ENCODE measurements at places on chromosomes 16 and 17.

DNA sequence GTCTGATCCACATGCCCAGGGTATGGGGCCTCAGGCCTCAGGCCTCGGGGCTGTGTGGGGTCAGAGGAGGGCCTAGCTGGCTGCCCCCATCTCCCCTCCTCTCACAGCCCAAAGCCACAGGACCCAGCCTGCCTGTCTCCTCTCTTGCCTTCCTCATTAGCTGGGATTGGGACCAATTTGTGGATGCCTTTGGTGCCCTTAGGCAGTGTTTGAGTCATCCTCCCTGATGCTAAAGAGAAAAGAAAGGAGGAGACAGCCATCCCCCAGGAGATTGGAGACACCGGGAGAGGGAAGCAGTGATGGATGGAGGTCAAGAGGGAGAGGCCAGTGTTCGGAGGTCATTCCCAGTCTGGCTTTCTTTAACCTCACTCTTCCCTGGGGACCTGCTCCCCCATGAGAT is 23.3 kb upstream of the NOG start:
- DNase-seq = no peak

DNA sequence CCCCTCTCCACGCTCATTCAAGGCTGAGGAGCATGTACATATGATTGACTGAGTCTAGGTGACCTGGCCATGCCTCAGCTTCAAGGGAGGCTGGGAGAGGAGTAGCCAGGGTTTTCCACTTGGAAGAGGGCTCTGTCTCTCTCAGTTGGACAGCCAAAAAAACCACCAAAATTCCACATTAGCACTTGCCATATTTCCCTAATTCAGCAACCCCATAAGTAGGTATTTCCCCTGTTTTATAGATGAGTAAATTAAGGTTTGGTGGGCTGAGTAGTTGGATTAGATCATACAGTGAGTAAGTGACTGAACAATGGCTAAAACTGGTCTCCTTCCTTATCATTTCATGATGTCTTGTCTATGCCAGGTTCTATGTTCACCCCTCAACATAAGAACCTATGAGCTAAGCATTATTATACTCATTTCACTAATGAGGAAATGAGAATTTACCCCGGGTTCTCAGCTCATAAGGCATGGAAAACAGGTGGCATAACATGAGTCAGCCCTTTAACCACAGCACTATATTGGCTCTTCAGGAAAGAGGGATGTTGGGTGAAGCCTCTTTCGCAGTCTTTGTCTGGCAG is 68.0 kb upstream of the GAS7 start:
- DNase-seq = no peak

- no peak for DNase-seq
Observed at GRCh38 chr17:11991461-11991860, 5.8 kb downstream of the ZNF18 start.

DNA sequence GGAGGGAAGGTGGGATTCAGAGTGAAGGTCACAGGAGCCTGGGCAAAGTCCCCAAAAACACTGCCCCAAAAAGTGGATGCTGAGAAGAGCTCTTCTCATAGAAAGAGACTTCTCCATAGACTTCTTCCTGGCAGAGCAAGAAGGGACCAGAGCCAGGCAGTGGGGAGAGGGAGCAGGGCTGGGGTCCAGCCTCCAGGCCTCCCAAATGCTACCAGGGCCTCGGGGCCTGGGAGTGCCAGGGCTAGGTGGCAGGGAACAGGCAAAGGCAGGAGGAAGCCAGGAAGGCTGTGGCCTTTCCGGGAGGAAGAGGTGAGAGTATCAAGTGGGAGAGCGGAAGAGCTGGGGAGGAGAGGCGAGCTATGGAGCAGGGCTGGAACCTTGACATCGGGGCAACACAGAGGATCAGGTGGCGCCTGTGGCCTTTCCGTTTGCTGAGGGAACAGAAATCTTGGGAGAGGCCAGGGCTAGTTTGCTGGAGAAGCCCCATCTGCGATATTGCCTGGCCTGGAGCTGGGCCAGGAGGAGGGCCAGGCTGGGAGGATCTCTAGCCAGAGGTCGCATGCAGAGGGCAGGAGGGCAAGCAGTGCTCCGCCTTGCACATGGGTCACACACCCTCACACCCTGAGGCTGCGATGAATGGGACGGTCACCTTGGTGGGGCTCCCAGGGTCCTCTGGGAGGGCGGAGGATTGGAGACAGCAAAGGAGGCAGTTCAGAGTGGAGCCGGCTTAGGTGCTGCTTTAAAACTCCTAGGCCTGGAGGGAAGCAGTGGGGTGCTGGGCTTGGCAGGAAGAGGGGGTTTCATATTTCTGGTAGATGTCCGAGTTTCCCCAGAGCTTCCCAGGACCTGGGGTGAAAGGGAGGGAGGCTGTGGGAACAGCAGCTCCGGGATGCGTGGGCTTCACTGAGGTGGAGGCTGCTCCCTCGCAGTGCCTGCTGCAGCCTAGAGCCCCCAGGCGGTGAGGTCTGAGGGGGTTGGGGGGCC is 3.4 kb downstream of the SLC16A5 start:
- DNase-seq = no peak

DNA sequence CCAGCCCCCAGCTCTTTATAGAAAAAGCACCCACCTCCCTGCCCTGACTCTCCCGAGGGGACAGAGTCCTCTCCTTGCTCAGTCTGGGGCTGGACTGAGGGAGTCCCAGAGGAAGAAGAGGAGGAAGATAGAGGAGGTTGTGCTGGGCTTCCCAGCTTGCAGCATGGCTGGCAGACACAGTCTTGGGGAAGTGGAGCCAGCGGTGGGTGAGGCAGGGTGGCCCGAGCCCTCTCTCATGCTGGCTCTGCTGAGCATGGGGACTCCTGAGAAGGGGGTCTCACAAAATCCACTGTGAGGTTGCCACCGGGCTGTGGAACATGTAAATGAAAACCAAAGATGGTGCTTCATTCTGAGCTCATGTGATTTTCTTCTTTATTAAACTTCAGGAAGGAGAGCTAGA is 398.5 kb downstream of the SLC39A11 start:
- DNase-seq = no peak

GRCh38 chr17:16287563-16288027 is 65.7 kb downstream of the CENPV start:
- DNase-seq = no peak

DNA sequence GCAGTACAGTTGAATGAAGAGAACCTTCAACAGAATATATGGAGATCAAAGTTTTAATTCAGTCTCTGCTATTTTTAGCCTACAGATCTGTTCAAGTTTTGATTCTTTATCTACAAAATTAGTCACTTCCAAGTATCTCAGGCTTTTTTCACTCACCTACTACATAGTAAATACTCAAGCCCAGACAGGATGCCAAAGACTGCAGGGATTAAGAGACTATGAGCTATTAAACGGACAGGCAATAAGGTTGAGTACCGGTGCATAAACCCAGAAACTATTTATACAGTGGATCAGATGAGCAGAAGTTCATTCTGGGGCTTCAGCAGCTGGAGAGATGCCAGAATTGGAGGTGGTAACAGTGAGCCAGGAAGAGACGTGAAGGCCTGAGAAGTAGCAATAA is 18.7 kb upstream of the OR3A1 start:
- no peak for DNase-seq

DNA sequence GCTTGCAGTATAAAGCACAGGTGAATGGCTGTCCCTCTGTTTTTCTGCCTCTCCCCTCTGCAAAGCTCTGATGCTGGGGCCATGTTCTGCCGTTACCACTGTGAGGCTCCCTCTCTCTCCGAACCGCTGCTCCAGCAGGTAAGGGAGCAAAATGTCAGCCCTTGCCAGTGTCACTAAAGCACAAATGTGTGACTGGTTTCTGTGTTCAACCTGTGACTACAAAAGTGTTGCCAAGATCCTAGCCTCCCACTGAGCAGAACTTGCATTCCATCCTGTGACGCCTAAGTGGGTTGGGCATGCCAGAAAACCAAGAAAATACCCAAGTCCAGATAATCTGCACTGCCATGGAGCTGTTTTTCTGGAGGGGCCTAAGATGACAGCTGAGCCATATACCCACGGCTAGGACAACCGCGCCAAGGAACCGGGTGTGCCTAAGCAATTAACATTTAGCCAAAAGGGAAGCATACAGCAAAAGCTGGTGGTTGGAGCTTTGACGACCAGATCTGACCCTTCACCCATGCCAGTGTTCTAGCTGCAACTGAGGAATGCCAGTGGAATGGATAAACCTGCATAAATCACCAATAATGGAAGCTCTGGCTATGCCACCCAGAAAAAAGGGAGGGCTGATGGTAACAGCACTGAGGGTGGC is 35.0 kb downstream of the PSME3IP1 start:
- DNase-seq = no peak

DNA sequence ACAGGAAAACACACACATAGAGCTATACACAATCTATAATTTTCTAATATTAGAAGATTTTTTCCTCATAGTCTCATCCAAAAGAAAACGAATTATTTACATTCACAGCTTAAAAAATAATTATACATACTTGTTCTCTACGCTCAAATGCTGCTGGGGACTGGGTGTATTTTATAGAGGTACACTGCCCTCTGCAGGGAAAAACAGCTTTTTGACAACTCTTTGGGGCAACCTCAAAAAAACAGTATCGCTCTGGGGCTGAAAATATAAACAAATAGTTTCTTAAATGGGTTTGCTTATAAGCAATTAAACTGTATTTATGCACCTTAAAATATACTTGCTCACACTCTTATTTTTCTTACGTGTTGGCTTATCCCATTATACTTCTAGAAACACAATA is 261.8 kb upstream of the PSMD7 start:
- DNase-seq = no peak

DNA sequence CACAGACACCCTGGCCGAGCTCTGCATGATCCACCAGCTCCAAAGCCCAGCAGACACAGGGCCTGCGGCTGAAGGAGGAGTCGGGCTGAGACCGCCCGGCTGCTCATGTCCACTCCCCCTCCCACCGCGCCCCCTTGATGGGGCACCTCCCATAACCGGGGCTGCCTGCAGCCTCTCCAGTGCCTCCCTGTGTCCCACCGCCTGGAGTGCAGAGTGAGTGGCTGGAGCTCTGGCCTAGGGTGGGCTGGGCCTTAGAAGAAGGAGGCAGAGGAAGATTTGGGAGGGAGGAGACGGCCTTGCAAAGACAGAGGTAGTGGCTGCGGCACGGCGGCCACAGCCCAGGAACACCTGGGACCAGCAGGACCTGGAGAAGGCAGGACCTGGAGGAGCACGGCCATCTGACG is 4.0 kb downstream of the CBFA2T3 start:
- DNase-seq = no peak

DNA sequence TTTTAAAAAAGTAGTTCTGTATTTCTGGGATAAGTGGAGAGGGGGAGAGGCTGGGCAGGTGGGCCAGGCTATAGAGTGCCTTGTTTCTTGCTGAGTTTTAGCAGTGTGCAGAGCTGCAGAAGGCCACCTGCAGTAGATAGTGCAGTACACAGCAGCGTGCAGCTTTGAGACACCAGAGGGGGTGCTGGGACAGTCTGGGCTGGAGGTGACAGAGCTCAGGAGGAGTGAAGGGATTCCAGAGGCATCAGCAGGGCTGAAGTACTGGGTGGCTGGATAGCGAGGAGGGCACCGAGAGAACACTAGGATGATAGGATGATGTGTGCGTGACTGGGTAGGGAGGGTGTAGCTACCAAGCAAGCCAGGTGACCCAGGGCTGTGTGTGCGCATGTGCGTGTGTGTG is 26.6 kb downstream of the LCMT1 start:
- DNase-seq = no peak

GRCh38 chr17:40022497-40022896 is 7.3 kb downstream of the CSF3 start:
- no peak for DNase-seq

DNA sequence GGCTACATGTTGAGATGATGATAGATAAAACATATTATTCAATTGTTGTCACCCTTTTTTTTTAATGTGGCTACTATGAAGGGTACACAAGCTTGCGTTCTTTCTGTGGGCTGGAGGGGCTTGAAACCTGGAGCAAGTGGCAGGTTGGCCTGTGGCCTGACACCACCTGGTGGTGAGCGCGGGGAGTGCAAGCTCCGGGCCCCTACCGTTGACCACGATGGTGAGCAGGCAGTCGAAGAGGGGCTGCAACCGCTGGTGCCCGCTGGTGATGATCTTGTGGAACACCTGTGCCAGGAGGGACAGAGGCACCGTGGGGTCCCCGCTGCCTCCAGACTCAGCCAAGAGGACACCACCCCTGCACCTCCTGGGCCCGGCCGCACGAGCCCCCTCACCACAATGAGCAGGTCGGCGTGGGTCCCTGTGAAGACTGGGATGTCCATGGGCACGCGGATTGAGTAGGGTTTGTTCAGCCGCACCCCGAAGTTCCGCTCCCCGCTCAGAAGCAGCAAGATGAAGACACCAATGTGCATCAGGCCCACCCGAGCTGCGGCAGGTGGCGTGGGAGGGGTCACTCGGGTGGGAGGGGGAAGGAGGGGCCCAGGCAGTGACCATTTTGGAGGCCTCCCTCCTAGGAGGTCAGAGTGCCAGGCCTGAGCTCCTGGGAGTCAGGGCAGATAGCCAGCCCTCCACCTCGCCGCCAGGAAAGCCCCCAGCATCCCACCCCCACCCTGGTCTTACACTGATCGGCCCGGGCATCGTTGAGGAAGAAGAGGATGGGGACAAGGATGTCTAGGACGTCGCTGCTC is 14.4 kb downstream of the HID1 start:
- DNase-seq = peak; percentile 69

DNA sequence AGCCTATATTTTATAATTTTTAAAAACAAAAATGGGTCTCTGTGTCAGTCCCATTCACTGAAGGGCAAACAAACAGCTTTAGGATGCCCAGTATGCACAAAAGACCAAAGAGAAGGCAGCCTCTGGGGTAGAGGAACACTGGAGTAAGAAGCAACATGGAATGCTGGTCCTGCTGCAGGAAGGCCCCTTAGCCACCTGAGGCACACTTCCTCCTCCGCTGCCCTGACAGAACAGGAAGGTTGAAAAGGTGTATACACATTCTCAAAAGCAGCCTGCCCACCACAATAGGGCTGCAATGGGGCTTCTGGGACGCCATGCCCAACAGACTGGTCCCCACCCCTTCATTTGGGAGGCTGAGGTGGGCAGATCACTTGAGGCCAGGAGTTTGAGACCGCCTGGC is 19.5 kb downstream of the TOM1L2 start:
- DNase-seq = no peak

DNA sequence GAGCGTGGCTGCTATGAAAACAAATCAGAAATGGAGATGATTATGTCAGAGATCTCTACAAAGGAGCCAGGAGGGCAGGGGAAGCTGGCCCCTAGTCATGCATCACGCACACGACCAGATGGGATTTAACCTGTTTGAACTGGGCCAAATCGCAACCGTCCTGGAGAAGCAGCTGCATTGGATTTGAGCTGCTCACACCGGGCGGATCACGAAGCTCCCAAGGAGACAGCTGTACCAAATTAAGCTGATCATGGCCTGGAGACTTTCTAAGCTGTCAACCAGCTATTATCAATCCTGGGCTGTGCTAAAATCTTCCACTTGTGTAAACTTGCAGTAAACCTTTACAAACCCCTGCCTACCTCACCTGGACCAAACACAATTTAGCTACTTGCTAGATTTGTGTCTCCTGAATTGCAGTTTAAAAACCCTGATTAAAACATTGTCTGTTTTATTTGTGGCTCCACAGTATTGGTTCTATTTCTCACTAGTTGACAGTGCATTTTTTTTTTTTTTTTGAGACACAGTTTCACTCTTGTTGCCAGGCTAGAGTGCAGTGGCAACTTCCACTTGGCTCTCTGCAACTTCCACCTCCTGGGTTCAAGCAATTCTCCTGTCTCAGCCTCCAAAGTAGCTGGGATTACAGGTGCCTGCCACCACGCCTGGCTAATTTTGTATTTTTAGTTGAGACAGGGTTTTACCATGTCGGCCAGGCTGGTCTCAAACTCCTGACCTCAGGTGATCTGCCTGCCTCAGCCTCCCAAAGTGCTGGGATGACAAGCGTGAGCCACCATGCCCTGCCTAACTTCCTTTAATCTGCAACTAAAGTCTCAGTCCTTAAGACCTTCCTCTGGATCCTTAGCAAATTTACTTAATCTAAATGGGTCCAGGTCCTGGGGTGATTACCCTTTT is 98.3 kb upstream of the GRIN2A start:
- DNase-seq = no peak
